ENCODE measurements at places on chromosomes 16 and 17.
A peak's percentile ranks its signal among the peaks of the same experiment; 100 is the strongest.

GRCh38 chr17:81302861-81303333, 7.8 kb upstream of the SLC38A10 start:
- peak; percentile 64 for DNase-seq

GRCh38 chr17:35155246-35155645, 7.6 kb downstream of the UNC45B start:
- DNase-seq, result no peak

- no peak for DNase-seq
These were observed 5.7 kb downstream of the LASP1 start for GRCh38 chr17:38875477-38876075.

- no peak for DNase-seq
These were observed 204.5 kb upstream of the ZFHX3 start for GRCh38 chr16:73252446-73252845.

DNA sequence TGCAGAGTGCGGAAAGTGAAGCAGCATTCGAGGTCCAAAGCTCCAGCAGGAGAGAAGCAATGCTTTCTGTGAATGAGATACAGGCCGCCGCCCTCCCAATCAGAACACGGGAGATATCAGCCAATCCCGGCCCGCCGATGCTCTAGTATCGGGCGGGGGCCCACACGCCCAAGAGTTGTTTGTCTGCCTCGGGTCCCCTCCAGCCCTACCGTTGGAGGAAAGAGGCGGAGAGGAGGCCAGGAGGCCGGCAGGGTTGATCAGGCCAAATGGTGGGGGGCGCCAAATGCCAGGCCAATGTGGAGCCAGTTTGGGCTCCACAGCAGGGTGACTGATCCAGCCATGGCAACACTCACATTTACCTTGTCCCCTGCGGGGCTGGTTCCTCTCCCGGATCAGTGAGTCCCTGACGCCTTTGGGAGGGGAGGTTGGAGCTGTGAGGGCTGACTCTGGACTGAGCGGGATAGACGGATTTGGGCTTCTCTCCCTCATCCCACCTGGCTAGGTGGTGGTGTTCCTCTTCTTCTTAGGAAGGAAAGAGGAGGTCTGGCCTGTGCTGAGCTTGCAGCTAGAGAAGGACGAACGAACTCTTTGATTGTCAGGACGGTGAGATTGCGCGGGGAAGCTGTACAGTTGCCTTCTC, 10.4 kb upstream of the CUEDC1 start:
- DNase-seq, result no peak

GRCh38 chr16:11914210-11915113, 1.3 kb downstream of the GSPT1 start:
- DNase-seq, result no peak

GRCh38 chr17:75688209-75688825, 21.2 kb downstream of the SAP30BP start:
- DNase-seq, result no peak

DNA sequence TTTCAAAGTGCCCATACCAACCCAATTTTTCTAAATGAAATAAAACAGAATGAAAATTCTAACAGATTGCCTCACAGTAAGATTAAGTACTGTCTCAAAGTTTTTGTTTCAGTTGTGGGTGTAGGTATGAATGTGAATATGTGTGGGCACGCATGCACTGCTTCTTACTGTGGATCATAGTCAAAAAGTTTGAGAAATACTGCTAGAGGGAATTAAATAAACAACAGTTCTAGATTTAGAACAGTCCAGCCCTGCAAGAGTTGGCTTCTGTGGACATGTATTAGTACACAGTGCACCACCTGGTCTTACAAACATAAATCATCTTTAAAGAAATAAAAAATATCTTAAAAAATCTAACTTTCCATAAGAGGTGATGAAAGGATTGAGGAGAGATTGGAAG, 8.4 kb downstream of the ZNF652 start:
- DNase-seq, result no peak

GRCh38 chr17:40402668-40403067, 15.0 kb downstream of the TOP2A start:
- no peak for DNase-seq

- peak; percentile 86 for DNase-seq
These were observed 7.4 kb downstream of the CDK5RAP3 start for GRCh38 chr17:47978324-47978723.

GRCh38 chr17:74037320-74037719, 166.2 kb upstream of the RPL38 start:
- no peak for DNase-seq
